ENCODE measurements at places on chromosomes 7 and 10.

DNA sequence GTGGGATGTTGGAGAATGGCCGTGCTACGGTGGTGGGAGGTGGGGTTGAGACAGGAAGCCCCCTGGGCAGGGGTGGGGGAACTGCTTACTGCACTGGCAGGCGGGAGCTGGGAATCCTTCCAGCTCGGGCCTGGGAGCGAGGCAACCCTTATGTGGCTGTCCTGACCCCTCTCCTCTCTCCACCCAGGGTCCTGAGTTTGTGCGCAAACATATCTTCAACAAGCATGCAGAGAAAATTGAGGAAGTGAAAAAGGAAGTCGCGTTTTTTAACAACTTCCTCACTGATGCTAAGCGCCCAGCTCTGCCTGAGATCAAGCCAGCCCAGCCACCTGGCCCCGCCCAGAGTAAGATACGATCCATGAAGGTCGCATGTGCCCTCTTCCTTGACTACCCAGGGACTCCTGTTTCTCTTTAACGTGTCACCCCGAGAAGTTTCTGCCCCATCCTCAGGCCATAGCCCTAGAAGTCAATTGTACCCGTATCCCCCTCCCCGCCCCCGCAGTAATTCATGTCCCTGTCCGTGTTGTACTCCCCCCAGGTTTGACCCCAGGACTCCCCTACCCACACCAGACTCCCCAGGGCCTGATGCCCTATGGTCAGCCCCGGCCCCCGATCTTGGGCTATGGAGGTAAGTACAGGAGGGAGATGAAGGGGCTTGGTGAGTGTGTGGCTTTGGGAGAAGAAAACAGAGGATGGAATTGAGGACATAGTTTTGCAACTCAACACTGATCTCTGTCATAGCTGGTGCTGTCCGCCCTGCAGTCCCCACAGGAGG is 1.8 kb downstream of the UFSP1 start:
- DNase-seq: no peak

DNA sequence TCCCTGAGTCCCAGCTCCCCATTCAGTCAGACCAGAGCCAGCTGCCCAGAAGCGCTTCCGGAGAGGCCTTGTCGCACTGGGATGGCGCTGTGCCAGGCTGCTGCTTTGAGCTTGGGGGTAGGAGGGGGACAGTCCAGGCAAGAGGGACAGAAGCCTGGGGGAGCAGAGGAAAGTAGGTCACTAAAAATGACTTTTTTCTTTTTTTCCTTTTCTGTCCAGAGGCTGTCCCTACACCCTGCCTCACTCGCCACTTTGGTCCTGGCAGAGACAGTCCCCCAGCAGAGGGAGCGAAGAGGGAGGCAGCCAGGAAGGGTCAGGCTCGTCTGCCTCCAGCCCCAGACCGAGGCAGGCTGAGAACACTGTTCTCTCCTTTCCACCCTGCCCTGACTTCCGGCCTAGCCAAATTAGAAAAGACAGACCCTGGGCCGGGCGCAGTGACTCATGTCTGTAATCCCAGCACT is 15.8 kb upstream of the TRIM8 start:
- no peak for DNase-seq

DNA sequence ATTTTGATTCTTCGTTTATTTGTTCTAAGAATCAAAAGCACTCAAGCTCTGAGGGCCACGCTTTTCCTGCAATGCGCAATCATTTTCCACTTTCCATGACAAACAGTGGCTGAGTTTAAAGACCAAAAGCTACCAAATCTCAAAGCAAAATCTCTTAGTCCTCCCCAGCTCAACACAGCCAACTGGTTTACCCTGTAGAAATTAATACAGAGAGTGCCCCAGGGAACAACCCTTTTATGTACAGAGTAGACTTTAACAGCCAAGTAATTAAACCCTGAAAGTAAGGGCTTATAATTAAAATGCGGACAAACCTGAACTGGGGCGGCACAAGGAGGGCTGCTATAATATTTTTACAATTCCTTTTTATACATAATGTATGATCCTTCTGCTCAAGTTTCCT is 53.2 kb downstream of the FAM53B start:
- DNase-seq: no peak

DNA sequence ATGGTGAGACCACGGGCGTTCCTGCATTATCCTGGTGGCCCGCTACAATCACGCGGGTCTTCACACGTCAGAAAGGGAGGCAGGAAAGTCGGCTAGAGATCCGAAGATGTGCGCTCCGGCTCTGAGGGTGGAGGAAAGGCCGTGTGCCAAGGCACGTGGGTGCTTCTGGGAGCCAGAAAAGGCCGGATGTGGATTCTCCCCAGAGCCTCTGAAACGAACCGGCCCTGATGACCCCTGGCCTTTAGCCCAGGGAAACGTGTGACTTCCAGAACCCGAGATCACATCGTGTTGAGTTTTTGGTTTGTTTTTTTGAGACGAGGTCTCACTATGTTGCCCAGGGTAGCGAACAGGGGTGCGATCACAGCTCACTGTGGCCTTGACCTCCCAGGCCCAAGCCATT is 244.2 kb downstream of the ELFN1 start:
- DNase-seq: peak; percentile 46

DNA sequence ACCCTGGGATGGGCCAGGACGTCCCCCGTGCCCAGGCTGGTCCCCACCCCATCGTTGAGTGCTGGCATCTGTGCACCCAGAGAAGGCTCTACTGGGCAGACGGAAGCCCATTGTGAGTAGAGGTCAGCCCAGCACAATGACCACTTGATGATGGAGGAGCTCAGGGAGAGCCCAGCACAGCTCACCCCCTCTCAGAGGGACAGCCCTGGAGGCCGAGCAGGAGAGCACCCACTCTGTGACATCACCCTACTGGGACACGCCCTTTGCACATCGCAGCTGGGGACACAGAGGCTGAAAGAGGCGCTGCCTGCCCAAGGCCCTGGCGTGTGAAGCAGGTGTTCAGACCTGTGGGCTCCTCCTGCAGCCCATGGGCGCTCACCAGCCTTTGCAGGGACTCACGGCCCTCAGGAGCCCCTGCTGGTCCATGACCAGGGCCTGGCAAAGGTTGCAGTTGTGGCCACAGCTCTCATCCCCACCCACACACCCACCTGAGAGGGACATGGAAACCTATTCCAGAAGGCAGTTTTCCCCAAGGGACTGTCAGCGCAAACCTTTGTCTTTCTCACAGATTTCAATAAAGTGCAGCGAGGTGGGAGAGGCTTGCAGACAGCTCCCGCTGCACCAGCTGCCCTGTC is 67.2 kb upstream of the PPP2R2D start:
- no peak for DNase-seq

DNA sequence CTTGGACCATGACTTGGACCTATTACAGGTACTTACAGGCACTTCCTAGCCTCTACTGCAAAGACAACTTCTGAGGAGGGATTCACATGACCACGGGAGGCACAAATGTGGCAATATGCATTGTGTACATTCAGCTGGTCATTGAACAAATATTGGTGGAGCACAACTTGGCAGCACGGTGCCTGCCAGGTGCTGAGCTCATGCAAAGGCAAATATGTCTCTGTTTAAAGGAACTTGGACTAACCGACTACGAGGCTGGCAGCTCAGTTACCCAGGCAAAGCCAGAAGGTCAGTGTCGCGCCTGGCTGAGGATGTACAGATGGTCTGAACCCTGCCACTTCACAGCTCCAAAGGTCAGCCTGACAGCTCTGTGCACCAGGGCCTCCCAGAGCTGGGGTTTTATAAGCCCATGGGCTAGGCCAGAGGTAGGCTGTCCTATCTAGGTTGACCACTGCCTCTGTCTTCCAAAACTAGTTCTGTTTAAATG is 6.1 kb downstream of the DENND11 start:
- DNase-seq: no peak

GRCh38 chr10:60578217-60578616 is 188.5 kb upstream of the ANK3 start:
- DNase-seq: no peak

- DNase-seq: no peak
Observed at GRCh38 chr7:131653418-131654248, 97.2 kb upstream of the PODXL start.

DNA sequence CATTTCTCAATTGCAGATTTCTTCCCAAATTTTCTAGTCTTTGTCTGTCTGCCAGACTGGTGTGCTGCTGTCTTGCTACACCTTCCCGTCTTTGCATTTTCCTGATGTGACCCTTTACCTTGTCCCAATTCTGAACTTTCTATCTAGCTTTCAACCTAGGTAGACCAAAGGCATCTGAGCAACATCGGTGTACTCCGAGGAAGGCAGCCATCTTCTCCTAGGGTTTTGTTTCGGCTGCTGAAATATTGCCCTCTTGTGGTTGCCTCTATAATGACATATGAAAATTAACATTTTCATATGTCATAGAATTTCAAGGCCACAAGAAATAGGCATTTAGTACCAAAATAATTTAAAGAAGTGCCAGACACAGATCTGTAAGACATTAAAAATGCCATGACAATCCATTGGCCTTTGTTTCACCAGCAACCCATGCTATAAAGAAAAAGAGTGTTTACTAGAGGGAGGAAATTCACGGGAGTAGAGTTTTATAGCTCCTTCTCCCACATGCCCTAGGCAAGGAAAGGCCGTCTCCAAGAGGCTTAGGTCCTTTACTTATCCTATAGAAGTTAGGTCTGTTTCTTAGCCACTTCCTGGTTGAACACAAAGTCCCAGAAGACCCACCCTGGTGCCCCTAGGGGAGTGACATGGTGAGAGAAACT is 23.4 kb downstream of the OR9A2 start:
- DNase-seq: no peak
